Tibial artery (tissue), 4 donors: ENCODE measurements at places on chromosomes 11 and 22.
A peak's percentile ranks its signal among the peaks of the same experiment; 100 is the strongest.

DNA sequence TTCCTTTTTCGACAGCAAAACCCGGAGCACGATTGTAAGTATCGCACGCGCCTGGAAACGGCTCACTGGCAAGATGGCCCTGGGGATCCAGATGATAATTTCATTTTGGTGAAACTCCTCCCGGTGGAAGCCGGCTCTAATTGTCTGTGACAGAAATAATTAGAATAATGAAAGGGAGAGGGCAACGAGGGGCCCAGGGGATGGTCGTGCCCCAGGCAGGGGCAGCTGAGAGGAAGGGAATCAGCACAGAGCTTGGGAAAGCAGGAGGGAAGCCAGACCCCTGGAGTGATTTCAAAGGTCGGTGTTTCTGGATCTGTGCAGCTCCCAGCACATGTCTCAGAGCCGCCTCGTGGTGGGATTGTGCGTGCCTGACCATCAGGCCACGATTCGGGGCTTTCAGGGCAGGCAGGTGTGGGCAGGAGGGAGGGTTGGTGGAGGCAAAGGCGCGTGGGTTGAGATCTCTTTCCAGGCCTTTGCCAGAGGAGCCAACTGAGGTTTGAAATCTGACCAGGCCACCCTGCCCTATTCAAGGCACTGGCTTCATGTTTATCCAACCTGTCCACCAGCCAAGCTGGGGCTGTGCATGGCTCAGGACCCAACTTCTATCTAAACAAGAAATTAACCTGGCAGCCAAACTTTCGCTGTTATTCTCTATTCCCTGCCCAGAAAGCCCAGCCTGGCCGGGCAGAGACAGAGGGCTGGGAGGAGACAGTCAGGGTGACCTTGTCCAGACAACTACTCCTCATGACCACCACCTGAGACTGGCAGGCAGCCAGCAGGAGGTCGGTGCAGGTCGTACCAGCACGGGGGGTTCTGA, 27.8 kb downstream of the ANO1 start:
- no peaks in the 10 kb centered on the region for H3K27me3 ChIP-seq
- peak overlapping the region; percentile 49 for H3K27ac ChIP-seq
- DNase-seq, result no peak
- peaks cover 22% of the 10 kb centered on the region for H3K36me3 ChIP-seq
- peaks cover 38% of the 10 kb centered on the region for H3K4me1 ChIP-seq

DNA sequence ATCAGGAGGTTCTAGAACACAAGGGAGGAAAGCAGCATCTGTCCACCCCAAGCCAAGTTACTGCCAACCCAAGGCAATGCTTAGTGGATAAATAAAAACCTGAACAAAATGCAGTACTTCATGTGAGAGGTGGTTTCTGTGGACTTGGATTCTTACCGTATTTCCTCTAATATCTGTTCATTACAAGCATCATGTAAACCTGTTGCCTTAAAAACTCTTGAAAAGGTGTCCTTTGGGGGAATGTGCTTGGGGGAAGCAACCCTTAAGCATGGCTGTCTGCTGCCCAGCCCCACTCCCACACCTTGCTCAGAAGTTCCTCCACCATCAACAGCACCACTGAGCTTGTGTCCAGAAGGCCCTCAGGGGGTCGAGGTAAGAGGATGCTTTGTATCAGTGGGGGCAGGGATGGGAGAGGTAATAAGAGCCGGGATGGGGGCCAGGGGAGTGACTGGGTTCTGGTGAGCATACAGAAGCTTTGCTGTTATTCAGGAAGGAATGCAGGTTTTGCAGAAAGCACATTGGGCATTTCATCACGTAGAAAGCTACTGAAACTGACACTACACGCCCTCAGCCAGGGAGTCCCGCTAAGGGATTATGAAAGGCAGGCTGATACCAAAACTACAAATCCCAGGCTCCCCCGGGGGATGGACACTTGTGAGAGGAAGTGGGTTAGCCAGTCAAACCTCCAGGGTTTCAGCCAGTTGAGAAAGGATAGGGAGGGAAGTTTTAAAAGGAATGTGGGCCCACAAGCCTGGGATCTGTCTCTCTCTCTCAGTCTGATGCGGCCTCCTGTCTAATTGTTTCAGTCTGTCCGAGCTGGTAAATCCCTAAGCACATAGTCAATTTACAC, 52.0 kb downstream of the KCNJ1 start:
- no peaks in the 10 kb centered on the region for H3K36me3 ChIP-seq
- no peak overlapping the region for H3K27ac ChIP-seq
- H3K27me3 ChIP-seq, result no peaks in the 10 kb centered on the region
- H3K4me3 ChIP-seq, result no peak overlapping the region
- DNase-seq, result no peak

DNA sequence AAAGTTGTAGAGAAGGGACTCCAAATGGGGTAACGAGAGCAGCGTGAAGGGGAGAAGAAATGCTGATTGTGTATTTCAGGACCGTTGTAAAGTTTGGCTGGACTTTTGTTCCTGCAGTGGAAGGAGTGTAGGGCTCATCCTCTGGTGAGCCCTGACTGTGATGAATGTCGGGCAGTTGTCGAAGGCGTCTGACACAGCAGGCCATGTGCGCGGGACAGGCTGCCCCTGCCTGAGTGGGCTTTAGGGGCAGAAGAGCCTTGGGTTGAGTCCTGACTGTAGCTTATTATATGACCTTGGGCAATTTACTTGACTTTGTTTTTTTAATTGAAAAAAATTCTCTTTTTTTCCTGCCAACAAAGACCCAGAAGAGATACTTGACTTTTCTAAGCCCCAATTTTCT, 3.1 kb downstream of the TRMU start:
- H3K36me3 ChIP-seq, result peaks cover 33% of the 10 kb centered on the region
- H3K27ac ChIP-seq, result no peak overlapping the region
- no peaks in the 10 kb centered on the region for H3K4me1 ChIP-seq
- H3K4me3 ChIP-seq, result no peak overlapping the region
- H3K27me3 ChIP-seq, result no peaks in the 10 kb centered on the region
- no peak for DNase-seq

- H3K27me3 ChIP-seq, result no peaks in the 10 kb centered on the region
- peaks cover 27% of the 10 kb centered on the region for H3K4me1 ChIP-seq
- H3K36me3 ChIP-seq, result peaks cover 22% of the 10 kb centered on the region
- peak overlapping the region; percentile 96 for H3K27ac ChIP-seq
Observed at GRCh38 chr22:20438427-20438677, 727 bp upstream of the SCARF2 start.

DNA sequence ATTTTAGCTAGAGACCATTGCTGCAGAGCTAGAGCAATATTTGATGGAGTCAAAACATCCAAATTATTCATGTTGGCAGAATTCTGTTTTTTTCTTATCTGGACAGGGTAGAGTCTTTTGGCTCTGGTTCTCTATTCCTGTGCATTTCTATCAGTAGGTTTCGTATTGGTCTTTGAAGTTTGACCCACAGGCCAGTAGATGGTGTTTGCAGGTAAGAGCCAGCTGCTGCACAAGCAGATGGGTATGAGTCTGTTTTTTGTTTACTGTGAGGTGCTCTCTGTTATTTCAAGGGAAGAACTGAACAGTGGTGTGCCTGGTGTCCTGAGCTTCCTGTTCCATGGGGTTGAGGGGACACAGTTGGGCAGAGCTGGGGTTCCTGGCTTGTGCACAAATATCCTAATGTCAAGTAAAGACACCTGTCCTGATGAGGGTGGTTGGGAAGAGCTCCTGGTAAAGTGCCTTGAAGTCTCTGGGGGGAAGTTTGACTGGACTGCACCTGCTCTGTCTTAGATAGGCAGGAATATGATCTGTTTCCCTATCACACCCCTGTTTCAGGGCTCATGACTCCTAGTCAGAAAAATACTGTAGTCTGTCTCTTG, 34.0 kb upstream of the SLC22A25 start:
- no peak overlapping the region for H3K4me3 ChIP-seq
- no peaks in the 10 kb centered on the region for H3K36me3 ChIP-seq
- H3K27me3 ChIP-seq, result no peaks in the 10 kb centered on the region
- no peak for DNase-seq
- H3K4me1 ChIP-seq, result peaks cover 5% of the 10 kb centered on the region

GRCh38 chr11:100918551-100919500, 210.8 kb downstream of the PGR start:
- no peaks in the 10 kb centered on the region for H3K27me3 ChIP-seq
- no peak overlapping the region for H3K27ac ChIP-seq
- H3K36me3 ChIP-seq, result no peaks in the 10 kb centered on the region
- no peak for DNase-seq

GRCh38 chr22:24555165-24556039, at the start of gene SNRPD3:
SNRPD3 (plus strand) TSS chr22:24555999; CDS start chr22:24557675, 1,676 bp downstream.
- peaks cover 35% of the 10 kb centered on the region for H3K36me3 ChIP-seq
- H3K27me3 ChIP-seq, result no peaks in the 10 kb centered on the region
- peak within 1 kb of the TSS; percentile 89 for H3K4me3 ChIP-seq
- peaks cover 57% of the 10 kb centered on the region for H3K4me1 ChIP-seq
- peak; percentile 100 for DNase-seq

- H3K36me3 ChIP-seq, result no peaks in the 10 kb centered on the region
- H3K27me3 ChIP-seq, result no peaks in the 10 kb centered on the region
- H3K27ac ChIP-seq, result no peak overlapping the region
- H3K4me1 ChIP-seq, result no peaks in the 10 kb centered on the region
- no peak for DNase-seq
Observed at GRCh38 chr11:129248618-129249017, 56.5 kb upstream of the ARHGAP32 start.

GRCh38 chr11:75910426-75911145, 95.6 kb downstream of the UVRAG start:
- no peak overlapping the region for H3K4me3 ChIP-seq
- H3K27ac ChIP-seq, result no peak overlapping the region
- no peaks in the 10 kb centered on the region for H3K4me1 ChIP-seq
- no peaks in the 10 kb centered on the region for H3K36me3 ChIP-seq

- H3K4me1 ChIP-seq, result no peaks in the 10 kb centered on the region
- DNase-seq, result no peak
- H3K4me3 ChIP-seq, result no peak overlapping the region
Observed at GRCh38 chr11:2366276-2366675, 10.8 kb upstream of the CD81 start.

- no peak overlapping the region for H3K27ac ChIP-seq
- no peak overlapping the region for H3K4me3 ChIP-seq
- no peaks in the 10 kb centered on the region for H3K36me3 ChIP-seq
- H3K27me3 ChIP-seq, result peaks cover 11% of the 10 kb centered on the region
- no peak for DNase-seq
Observed at GRCh38 chr11:2796091-2796490, 89.5 kb downstream of the CDKN1C start.

GRCh38 chr11:33703788-33704187, 3.2 kb upstream of the C11orf91 start:
- H3K27ac ChIP-seq, result no peak overlapping the region
- DNase-seq, result no peak
- no peaks in the 10 kb centered on the region for H3K27me3 ChIP-seq
- H3K4me1 ChIP-seq, result peaks cover 12% of the 10 kb centered on the region

DNA sequence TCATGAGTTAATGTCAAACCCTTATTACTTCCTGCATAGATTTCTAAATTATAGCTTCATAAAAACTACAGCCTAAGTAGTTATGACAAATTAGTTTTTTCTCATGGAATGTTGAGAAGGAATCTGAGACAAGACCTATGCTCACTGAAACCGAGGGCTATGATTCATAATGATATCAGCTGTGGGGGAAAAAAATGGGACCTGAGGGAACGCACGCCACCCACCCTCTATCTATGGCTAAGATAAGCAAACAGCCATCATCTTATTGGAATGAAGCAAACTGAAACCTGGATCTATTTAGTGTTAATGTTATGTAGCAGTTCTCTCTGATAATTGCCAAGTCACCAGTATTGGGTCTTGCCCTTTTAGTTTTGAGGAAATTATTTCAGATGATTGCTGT, 906.9 kb upstream of the RAG2 start:
- H3K27ac ChIP-seq, result no peak overlapping the region
- no peaks in the 10 kb centered on the region for H3K36me3 ChIP-seq
- no peak for DNase-seq
- H3K4me3 ChIP-seq, result no peak overlapping the region

- H3K27me3 ChIP-seq, result no peaks in the 10 kb centered on the region
- H3K4me1 ChIP-seq, result no peaks in the 10 kb centered on the region
- H3K36me3 ChIP-seq, result no peaks in the 10 kb centered on the region
- no peak overlapping the region for H3K27ac ChIP-seq
- no peak overlapping the region for H3K4me3 ChIP-seq
Observed at GRCh38 chr11:83097429-83098075, 25.9 kb upstream of the RAB30 start.

DNA sequence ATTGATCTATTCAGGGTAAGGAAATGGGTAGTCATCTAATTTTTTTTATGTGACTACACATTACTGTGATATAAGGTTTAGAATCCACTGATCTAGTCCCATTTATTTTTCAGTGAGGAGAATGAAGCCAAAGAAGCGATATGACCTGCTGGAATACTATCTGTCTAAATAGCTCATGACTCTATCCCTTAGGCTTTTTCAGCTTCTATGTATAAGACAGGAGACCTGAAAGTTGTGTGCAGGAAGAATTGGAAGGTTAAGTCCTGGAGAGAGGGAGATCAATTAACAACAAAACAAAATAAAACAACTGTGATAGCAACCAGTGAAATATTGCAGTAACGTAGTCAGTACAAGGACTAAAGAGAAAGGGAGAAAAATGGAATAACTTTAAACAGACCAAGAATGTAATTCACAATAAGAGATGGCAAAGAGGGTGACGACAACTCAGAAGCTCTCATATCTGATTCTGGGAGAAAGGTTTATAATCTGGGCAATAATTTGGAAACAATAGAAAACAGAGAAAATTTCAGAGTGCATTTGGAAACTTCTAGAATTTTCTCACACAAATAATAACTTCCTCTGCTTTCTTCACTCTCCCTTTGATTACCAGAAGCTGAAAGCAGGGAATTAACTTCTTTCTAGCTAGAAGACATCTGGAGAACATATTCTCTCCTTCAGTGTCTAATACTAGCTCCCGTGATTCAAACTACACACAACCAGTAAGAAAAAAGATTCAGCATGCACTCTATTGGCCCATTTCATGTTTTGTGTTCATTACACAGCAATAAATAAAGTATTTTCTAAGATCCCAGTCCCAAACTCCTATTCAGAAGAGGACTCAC, 19.2 kb upstream of the CASP12 start:
- H3K27me3 ChIP-seq, result no peaks in the 10 kb centered on the region
- peaks cover 15% of the 10 kb centered on the region for H3K4me1 ChIP-seq
- peak overlapping the region; percentile 56 for H3K27ac ChIP-seq
- peak overlapping the region; percentile 51 for H3K4me3 ChIP-seq
